ENCODE measurements at places on chromosomes 16 and 17.

GRCh38 chr17:72850410-72851118 is 241.9 kb downstream of the SLC39A11 start:
- DNase-seq, result no peak

- DNase-seq, result peak; percentile 45
These were observed 36.6 kb upstream of the TMEM132E start for GRCh38 chr17:34542700-34543336.

DNA sequence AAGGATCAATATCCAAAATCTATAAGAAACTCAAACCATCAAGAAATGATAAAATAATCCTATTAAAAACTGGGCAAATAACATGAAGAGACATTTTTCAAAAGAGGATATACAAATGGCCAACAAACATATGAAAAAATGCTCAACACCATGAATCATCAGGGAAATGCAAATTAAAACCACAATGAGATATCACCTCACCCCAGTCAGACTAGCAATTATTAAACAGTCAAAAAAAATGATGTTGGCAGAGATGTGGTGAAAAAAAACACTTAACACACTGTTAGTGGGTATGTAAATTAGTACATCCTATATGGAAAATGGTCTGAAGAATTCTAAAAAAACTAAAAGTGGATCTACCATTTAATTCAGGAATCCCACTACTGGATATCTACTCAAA is 379.0 kb upstream of the SOX9 start:
- no peak for DNase-seq

DNA sequence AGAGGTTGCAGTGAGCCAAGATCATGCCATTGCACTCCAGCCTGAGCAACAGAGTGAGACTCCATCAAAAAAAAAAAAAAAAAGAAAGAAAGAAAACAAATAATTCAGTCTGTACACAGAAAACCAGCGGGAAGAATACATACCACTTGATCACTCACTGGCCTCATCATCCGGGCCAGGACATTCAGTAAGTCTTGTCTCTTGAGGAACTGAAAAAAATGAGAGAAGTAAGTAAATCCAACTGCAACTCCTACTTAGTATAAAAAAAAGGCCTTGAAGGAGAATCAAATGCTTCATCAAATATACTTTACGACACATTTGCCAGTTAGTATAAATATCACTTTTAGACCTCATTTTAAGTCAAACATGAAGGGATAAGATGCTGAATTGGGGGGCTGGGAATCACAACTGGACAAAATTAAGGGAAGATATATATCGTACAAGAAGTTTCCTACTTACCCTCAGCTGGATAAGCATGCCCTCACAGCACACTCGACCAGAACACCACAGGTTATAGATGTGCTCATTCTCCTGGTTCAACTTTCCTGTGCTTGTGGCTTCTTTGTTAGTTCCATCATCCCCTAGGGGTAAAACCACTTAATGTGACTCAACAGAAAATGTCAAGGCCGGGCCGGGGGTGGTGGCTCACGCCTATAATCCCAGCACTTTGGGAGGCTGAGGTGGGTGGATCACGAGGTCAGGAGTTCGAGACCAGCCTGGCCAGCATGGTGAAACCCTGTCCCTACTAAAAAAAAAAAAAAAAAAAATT is 12.4 kb downstream of the CCDC47 start:
- peak; percentile 65 for DNase-seq

All from NB4 (cell line).